ENCODE measurements at places on chromosomes 12 and 14.

DNA sequence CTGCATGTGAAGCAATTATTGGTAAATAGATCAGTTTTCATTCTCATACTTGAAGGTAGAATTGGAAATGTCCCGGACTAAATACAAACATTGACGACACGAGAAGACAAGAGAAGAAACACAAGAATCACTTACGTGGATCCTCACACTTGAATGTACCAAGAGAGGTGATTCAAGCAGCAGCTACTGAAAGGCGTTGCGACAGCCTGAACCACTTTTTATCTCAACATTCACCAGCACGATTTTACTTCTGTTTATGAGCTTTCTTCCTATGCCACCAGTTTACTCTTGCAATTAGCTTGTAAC lies 3.6 kb upstream of the FZD10 start:
- no peak for DNase-seq

DNA sequence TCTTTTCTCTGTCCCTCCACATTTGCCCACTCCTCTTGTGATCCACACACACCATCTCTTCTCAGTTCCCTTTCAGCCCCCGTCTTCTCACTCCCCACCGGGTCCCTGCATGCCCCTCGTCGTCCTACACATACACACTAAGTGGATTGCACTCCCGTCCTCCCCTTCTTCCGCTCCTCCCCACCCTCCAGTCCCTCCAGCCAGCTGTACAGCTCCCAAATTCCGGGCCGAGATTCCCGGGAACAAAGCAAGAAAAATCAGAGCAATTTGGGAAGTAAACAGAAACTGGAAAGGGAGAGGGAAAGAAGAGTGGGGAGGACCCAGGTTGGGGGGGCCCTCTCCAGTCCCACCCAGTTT lies 282 bp upstream of the IGFBP6 start:
- no peak for DNase-seq

DNA sequence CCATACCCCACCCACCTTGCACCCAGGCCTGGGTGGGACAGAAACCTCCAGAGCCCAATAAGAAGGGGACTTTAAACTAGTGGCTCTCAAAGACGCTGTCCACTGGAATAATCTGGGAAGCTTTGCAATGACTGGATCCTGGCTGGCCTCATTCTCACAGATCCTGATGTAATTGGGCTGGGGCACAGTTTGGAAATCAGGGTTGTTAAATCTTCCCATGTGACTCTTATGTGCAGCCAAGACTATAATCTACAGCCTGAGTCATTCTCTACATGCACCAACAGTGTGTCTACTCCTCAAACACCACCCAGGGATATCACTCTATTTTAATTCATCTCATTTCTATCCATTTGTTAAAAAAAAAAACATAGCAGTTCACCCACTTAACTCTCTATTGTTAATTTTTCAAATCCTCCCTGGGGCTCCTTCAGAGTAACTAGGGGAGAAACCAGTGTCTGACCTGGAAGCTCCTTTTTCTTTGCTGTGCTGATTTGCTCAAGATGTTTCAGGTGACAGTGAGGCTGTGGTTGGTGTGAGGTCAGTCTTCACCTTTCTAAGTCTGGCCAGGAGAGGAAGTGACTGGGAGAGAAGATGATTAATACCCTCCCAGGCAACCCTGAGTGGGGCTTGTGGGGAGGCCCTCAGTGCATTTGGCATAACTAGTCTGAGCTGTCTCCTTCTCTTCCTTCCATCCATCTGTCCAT lies 211.6 kb upstream of the SFSWAP start:
- DNase-seq, result no peak

GRCh38 chr12:4107436-4107878 lies 166.1 kb upstream of the CCND2 start:
- peak; percentile 84 for DNase-seq

DNA sequence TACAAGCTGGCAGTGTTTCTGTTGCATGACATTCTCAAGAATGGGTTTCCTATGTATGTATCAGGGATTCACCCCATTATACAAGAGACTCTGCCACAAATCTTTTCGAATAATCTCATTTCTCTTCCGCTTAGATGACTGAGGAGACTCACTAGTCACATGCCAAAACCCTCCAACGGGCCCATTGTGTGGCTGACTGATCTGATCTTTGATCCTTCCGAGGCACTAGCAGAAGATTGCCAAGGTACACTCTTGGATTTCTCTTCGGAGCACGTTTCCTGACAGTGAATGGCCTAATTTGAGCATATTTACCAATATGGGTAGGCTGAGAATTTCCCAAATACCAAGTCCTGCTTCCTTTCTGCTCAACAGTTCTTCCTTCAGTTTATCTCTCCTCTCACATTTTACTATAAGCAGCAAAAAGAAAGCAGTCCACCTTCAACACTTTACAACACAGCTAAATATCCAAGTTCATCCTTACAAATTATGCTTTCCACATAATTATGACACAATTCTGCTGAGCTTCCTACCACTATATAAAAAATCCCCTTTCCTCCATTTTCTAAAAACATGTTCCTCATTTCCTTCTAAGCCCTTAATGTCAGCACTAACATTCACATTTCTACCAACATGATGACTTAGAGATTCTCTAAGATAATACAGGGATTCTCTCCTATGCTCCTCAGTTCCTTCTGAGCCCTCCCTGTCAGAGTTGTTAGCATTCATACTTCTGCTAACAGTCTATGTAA lies 11.0 kb downstream of the PRPH start:
- no peak for DNase-seq

Data from stomach (tissue), 19 donors.